ENCODE measurements at places on chromosomes 6 and 20.

- DNase-seq: no peak
Observed at GRCh38 chr6:3808199-3808598, 41.0 kb upstream of the FAM50B start.

GRCh38 chr20:41553142-41553879 lies 64.9 kb downstream of the CHD6 start:
- DNase-seq: no peak

GRCh38 chr20:63286781-63287696 lies 5.9 kb upstream of the COL20A1 start:
- DNase-seq: no peak

DNA sequence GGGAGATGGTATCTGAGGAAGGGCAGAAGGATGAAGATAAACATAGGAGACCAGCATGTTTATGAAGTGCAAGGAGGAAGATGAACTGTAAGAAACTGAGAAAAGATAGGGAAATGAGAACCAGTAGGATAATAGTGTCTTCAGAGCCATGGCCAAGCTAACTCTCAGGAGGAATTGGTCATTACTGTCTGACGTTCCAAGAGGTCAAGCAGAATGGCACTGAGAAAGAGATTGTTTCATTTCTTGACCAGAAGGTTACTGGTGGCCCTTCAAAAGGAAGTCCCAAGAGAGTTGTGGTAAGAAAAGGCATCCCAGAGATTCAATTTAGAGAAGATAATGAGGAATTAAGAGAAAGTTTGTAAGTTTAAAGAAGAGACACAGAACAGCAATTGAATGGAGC lies 47.5 kb downstream of the EYA4 start:
- DNase-seq: no peak

DNA sequence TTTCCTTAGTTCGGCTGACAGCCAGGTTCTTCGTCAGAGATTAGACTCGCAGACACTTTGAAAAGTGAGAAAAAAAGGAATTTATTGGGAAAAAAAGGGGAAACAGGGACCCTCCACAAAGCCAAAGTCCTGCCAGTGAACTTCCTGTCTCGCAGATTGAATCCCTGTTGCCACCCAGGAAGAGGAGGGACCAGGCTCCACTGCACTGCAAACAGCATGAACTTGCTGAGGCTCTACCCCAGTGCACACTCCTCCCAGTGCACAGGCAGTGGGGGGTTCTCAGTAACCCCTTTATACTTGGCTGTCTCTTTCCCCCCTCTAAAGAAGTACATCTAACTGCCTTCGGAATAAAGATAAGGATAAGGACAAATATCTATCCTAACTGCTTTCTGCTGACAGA lies 959.0 kb downstream of the GRIK2 start:
- DNase-seq: no peak

GRCh38 chr6:96110878-96111277 lies 95.1 kb downstream of the FUT9 start:
- no peak for DNase-seq

GRCh38 chr6:10414756-10415616 lies at the start of gene TFAP2A:
Gene TFAP2A (minus strand): TSS chr6:10415074. CDS start chr6:10414991, 83 bp downstream.
- no peak for DNase-seq

GRCh38 chr6:74534465-74535211 lies 671.2 kb downstream of the COL12A1 start:
- DNase-seq: no peak

GRCh38 chr20:50980851-50981713 lies 22.5 kb downstream of the MOCS3 start:
- DNase-seq: peak; percentile 41

DNA sequence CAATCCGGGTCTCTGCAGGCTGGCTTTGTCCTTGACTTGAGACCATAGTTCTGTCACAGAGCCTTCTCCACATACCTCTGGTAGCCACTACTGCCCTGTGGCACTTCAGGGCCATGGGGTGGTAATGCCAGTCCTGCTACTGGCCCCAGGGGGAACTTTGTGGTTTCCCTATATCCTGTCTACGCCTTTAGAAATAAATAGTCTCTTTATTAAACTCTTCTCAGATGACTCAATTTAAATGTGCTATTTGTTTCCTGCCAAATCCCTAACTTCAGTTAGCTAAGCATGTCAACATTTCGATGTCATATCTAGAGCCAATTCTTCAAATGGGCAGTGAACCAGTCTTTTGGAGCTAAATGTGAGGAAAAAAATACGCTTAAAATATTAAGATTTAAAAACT lies 60.1 kb downstream of the SEL1L2 start:
- DNase-seq: no peak

GRCh38 chr20:14067603-14068002 lies 72.3 kb downstream of the MACROD2 start:
- no peak for DNase-seq

DNA sequence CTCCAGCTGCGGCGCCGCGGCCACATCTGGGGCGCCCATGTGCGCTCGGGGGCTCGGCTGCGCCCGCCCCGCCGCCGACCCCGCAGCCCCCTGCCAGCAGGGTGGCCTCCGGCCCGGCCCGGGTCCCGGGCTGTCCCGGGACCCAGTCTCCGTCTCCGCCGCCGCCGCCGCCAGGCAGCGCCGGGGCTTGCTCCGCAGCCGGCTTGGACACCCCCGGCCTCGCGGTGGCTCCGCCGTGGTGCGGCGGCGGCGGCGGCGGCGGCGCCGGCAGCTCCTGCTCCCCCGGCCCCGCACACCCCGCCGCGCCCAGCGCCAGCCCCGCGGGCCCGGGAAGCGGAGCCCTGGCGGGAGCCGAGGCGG lies 219 bp downstream of the ISM1 start:
- no peak for DNase-seq

DNA sequence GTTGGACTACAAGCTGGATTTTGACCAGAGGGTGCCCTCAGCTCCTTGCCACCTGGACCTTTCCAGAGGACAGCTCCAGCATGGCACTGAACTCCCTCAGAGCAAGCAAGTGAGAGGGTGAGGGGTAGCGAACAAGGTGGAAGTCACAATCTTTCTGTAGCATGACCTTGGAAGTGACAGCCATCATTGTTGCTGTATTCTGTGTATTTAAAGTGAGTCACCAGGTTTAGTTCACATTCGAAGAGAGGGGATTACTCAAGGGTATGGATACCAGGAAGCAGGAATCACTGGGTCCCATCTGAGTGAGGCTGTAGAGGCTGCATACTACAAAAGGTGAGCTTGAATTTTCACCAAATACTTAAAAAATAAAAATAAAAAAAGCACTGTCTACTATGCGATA lies 280.0 kb upstream of the SPTLC3 start:
- DNase-seq: no peak

- no peak for DNase-seq
Observed at GRCh38 chr6:4806791-4807190, 30.6 kb downstream of the CDYL start.

DNA sequence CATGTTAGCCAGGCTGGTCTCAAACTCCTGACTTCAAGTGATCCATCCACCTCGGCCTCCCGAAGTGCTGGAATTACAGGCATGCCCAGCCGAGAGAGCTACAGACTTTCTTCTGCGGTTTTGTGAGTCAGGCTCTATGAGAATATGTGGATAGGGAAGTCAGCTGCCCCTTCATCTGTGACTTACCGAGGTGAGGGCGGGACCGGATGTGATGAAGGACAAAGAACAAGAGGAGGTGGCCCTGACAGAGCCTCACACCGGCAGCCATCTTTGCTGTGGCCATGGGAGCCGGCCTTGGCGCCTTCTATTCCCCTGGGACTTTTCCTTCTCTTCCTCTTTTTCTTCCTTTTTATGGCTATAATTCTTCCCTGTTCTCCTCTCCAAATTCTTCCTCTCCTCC lies 67.0 kb downstream of the IYD start:
- no peak for DNase-seq

GRCh38 chr6:27630727-27631608 lies 158.1 kb upstream of the ZNF184 start:
- DNase-seq: peak; percentile 52

- DNase-seq: no peak
Observed at GRCh38 chr20:32206760-32207625, 550 bp downstream of the PLAGL2 start.

DNA sequence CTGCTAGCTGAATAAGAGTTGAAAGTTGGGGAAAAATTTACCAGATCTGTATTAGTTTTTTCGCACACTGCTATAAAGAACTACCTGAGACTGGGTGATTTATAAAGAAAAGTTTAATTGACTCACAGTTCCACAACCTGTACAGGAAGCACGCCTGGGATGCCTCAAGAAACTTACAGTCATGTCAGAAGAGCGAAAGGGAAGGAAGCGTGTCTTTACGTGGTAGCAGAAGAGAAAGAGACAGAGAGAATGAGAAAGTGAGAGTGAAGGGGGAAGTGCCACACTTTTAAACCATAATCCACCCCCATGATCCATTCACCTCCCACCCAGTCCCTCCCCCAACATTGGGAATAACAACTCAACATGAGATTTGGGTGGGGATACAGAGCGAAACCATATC lies 79.6 kb downstream of the KHDC1L start:
- DNase-seq: no peak

DNA sequence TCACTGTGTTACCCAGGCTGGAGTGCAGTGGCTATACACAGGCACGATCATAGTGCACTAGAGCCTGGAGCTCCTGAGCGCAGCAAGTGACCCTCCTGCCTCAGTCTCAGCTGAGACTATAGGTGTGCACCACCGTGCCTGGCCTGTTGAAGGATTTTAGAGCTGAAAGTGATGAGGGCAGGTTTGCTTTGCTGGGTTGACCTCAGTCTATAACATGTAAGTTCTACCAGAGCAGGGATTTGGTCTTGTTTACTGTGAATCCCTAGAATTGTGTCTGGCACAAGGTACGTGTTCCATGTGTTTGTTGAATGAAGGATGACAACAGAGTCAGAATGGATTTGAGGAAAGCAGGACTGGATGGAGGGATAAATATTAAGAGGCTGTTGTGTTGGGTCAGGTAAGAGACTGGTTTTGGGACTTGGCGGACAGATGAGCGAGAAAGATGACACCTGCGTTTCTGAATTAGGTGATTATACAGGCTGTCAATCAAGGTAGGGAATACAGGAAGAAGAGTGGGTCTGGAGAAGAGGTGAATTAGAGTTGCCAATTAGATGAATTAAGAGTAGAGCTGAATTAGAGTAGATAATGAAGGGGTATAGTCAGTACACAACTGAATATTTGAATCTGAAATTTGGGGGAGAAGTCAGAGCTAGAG lies 6.5 kb downstream of the ASXL1 start:
- no peak for DNase-seq

DNA sequence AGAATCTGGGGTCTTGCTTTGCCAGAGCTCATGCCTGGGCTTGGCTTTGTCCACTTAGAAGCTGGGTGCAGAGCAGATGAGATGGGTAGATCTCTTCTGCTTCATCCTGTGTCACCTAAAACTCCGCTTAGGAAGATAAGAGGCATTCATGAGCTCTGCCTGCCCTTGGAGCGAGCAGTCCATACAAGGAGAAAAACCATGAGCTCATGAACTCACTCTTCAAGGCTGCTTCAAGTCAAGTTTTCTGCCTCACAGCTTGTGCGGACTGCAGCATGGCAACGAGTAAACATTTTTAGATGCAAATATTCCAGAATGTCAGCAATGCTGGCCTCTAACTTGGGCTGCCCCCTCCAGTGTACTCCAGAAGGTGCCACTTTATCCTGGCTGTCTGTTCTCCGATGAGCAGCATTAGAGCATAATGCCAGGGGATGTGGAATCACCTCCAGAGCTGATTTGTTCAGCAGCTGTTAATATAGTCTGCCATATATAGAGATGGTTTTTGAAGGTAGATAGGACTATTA lies 10.7 kb upstream of the UQCC2 start:
- DNase-seq: no peak

- DNase-seq: no peak
Observed at GRCh38 chr20:50107796-50108331, 5.1 kb downstream of the UBE2V1 start.
